ENCODE measurements at places on chromosomes 6 and 20.

DNA sequence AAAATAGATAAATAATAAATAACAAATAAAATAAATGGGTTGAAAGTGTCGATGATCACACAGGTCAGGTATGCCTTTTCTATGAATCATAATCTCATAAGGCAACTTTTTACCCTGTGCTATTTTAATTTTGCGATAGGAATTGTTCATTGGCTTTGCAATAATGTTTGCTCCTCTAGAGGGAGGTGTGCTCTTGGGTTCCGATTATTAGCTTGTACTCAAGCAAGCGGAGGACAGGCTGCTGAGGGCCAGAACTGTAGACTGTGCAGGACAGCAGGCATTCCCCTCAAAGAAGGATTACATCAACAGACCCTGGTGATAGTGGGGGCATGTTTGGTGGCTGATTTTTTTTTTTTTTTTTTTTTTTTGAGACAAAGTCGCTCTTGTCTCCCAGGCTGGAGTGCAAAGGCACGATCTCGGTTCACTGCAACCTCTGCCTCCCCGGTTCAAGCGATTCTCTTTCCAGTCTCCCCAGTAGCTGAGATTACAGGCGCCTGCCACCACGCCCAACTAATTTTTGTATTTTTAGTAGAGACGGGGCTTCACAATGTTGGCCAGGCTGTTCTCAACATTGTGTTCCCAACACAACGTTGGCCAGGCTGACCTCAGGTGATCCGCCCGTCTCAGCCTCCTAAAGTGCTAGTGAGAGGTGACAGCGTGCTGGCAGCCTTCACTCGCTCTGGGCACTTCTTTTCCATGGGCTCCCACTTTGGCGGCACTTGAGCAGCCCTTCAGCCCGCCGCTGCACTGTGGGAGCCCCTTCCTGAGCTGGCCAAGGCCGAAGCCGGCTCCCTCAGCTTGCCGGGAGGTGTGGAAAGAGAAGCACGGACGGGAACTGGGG is 35.6 kb downstream of the RIOK1 start:
- peak; percentile 66 for DNase-seq

DNA sequence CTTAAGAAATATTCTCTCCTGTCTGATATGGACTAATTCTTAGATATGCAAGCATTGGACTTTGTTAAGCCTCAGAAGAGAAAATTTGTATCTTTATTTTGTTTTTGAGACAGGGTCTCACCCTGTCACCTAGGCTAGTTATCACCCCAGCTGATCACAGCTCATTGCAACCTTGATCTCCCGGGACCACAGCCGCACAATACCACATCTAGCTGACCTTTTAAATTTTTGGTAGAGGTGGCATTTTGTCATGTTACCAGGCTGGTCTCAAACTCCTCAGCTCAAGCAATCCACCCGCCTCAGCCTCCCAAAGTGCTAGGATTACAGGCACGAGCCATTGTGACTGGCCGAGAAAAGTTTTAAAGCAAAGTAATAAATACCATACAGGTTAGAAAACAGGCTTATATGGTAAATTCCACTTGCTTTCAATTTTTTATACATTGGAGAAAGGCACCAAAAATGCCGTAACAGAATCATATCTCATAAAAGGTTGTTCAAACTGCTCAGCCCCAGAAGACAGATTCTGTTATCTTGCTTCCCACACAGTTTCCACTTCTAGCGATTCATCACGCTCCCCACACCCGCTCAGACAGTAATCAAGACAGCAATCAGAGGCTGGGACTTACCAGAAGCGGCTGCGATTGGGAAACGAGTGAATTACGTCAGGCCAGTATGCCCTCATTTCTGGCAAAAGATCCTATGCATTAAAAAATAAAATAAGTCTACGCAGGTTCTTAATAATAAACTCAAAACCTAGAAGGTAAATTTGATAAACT is 13.8 kb downstream of the RNASET2 start:
- no peak for DNase-seq

DNA sequence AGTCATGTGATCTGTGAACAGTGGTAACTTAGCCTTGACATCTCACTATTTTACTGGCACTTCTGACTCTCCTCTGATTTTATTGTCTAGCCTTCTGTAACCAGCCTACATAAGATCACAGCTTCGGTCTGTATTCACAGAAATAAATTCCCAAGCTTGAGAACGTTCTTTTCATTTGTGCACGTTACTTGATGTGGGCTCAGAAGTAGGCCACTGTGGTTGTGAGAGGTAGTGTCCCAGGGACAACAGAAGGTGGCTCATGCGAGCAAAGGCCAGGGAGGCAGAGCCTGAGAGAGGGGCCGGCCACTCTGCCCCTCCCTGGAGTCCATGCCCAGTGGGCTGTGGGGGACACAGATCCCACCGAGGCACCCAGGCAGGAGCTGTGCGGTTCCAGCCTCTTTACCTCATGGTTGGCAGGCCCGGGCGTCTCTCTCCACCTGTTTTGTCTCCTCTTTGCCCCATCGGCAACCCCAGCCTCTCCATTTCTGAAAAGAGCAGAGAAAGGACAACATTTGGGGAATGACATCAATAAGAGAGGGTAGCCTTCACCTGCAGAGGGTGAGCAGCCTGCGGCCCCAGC is 207.5 kb upstream of the CST7 start:
- DNase-seq = no peak

GRCh38 chr6:54074578-54075195 is 36.6 kb upstream of the MLIP start:
- DNase-seq = no peak

DNA sequence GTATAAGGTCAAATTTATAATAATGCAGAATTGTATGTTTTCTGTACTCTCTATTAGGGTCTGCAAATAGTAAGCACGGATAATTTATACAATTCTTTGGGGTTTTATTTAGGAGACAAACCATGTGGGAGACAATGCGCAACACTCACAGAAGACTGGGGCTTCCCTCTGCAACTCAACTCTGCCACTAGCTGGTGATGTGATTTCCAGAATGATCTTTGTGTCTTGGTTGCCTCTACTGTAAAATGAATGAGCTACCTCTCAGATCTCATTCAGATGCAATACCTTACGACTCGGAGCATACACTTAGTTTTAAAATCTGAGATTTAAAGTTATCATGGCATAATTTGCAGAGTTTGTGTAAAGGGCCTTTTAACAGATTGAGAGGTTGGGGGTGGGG is 6.4 kb downstream of the MAN1A1 start:
- DNase-seq = no peak

- no peak for DNase-seq
These were observed 536.7 kb upstream of the MMS22L start for GRCh38 chr6:97819710-97820109.

- no peak for DNase-seq
These were observed 37.2 kb upstream of the TSPYL1 start for GRCh38 chr6:116316772-116317467.

DNA sequence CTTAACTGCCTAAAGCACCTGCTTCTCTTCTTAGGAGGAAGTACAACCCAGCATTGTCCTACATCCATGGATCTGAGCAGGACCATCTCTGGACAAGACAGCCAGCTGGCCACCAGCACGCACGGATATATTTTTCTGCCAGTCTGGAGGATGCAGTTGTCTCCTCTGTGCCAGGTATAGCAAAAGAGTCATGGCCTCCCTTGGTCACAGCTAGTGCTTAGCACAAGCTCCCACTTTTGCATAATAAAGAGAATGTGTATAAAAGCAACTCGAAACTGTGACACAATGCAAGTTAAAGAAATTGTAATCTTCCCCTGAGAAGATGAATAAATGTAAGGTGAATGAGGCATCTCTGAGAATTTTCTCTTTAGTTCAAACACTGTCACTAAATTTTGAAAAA is 267.8 kb upstream of the MANEA start:
- no peak for DNase-seq

DNA sequence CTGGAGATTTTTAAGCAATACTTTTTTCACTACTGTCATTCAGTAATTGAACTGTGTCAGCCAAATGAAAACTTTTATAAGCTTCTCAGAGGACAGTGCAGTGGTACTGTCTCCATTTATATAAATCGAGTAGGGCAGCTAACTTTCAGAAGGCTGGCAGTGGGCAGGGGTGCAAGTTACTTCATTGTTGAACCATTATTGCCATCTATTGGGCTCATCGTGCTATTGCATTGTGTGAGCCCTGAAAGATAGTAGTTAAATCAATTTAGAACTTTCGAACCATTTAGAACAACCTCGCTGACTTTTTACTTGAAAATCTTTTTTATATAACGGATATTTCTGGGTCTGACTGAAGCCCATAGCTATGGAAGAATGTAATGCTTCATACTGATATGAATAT is 347.8 kb upstream of the PLCB4 start:
- peak; percentile 53 for DNase-seq

DNA sequence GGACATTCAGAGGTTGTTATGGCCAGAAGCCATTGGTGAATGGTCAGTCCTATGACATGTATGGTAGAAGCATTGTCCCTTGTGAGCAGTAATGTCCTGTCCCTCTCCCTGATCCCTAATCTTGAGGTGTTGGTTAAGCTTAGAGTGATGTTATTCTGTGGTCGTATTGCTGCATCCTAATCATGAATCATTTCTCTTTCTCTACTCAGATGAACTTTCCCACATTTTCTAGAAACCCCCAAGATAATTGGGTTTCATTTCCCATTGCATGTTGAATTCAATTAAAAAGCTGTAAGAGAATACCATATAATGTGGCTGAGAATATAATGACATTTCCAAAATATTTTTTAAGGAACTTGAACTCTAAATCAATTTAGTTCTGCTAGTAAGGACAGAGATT is 175.1 kb downstream of the PLCB4 start:
- no peak for DNase-seq

DNA sequence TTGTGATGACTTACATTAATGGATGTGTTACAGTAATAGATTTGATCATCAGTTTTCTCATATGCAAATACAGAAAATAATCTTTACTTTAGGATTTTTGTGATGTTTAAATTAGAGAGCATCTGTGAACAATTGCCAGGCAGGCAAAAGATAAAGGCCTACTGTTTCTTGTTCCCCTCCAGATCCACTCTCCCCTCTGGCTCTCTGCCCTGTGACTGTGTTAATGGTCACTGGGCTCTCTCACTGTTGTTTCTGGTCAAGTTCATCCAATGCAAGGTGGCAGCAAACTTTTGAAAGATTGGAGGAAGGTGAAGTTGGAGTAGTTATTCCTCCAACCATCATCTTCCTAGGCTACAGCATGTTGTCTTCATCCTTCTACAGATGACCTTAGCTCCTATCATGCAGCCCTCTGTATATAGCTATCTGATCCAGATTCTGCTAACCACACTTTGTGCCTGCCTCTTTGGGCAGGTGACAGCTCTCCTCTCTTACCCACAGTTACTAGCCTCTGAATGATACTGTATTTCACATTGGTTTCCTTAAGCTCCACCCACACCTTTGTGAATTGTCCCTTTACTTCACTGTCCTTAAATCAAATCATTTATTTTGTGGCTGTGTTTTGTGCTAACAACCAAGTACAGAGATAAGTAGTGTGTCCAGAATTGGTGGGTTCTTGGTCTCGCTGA is 48.9 kb upstream of the ARG1 start:
- no peak for DNase-seq

GRCh38 chr6:150788089-150788488 is 77.4 kb upstream of the MTHFD1L start:
- DNase-seq = no peak

GRCh38 chr20:58839474-58839874 is 11.2 kb downstream of the GNAS-AS1 start:
- DNase-seq = no peak
